Stimulated activated CD4-positive, alpha-beta T cell treated with anti-CD3 and anti-CD28 coated beads, Interleukin-1b, Interleukin-23, amount 100 ng/mL, for 24 hours (primary cell): ENCODE measurements at places on chromosomes 5 and 9.

- no peak for DNase-seq
These were observed 327.9 kb downstream of the TMEM161B start for GRCh38 chr5:87940775-87941174.

DNA sequence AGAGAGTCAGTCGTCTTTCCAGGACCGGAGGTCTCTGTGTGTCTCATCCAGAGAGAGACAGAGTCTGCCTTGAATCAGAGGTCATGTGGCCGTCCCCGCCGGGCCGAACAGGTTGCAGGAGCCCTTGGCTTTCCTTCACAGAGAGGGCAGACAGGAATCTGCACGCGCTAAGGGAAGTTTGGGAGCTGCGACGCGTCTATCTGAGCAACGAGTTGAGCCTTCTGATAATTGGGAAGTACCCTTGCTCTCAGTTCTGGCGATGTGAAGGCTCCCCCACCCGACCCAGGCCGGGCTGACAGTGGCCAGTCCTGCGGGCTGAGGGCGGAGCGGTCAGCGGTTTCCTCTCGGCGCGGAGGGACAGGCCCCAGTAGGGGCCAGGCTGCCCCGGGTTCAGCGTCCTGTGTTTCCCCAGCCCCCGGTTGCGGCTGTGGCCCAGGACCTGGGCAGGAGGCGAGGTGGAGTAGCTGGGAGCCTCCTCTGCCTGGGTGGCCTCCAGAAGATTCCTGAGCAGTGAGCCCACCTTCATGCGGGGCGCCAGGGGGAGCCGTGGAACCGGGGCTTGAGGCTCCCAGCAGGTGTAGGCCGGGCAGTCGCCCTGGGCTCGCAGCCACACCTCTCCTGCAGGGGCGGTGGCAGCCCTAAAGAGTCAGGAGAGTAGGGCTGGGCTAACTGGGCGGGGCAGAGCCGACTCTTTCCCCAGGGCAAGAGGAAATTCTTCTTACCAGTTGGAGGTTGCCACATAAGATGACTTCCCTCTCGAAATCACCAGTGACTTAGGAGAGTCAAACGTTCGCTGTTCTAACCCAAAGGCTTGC, 13.9 kb downstream of the NR2F1 start:
- DNase-seq, result no peak

DNA sequence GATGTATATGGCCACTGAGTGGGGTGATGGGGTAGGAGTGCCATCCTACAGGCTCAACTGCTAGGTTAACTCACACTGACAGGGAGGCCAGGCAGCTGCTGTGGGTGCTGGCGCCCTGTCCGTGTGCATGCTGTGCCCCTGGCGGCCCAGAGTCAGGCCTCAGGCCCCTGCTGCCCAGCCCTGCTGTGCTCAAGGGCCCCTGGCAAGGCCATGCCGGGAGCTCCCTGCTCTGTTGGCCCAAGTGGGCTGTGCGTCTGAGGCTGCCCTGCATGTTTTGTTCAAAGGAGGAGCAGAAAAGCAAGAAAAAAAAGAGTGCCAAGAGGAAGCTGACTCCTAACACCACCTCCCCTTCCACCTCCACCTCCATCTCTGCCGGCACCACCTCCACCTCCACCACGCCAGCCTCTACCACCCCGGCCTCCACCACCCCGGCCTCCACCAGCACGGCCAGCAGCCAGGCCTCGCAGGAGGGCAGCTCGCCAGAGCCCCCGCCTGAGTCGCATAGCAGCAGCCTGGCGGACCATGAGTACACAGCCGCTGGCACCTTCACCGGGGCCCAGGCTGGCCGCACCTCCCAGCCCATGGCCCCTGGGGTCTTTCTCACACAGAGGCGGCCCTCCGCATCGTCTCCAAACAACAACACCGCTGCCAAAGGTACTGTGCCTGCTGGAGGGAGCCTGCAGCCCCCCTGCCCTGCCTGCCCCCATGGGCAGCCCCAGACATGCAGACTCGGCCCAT, 100.1 kb downstream of the PHF2 start:
- DNase-seq, result no peak

DNA sequence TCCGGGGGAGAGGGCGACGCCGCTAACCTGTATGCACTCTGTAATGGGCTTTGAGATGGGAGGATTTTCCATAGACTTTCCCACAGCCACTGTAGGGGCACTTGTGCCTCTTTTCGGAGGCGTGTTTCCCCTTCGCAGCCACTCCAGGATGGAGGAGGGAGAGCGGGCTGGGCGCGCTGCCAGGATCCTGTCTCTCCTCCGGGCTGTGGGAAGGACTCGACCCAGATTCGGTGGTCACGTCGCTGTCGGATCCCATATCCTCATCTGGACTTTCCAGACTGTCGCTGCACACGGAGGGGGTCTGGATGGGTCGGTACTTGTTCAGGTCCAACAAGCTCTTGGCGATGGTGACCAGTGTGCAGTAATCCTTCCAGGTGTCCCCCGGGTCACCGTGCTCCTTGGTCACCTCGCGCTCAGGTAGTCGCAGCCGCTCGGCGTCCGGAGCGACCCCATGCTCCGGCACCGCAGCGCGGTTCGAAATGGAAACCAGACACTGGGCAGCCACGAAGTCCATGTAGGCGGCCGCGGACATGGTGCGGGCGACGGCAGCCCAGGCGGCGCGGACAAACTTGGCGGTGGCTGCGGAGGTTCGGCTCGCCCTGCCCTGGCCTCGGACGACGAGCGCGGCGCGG, 1.5 kb downstream of the KLF9 start:
- DNase-seq, result peak; percentile 26

DNA sequence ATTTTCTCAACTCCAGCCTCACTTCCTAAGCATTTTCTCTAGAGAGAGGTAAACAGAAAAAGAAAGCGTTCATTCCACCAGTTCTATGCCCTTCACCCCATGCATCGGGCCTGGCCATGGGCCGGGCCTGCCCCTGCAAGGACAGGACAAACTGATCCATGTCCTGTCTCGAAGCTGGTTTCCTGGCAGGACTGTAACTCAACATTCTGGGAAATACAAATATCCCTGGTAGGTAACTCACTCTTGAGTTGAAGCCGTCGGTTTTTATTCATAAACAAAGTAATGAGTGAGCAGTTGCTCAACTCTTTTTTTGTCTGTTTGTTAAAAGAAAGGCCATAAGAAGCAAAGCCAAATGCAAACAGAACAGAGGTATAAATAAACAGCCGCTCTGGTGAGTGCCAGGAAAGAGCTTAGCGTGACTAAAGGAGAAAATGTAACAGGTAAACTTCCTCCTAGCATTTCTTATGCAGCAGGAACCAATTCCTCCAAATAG, 64.4 kb upstream of the DNAH5 start:
- DNase-seq, result no peak

- DNase-seq, result no peak
These were observed 59.7 kb upstream of the ANKRD33B start for GRCh38 chr5:10503997-10504793.

GRCh38 chr5:158915216-158915615, 184.5 kb downstream of the EBF1 start:
- no peak for DNase-seq

- DNase-seq, result no peak
These were observed 16.5 kb downstream of the GARNL3 start for GRCh38 chr9:127280880-127281660.

- no peak for DNase-seq
These were observed 138.1 kb downstream of the YIPF5 start for GRCh38 chr5:144032375-144032774.

DNA sequence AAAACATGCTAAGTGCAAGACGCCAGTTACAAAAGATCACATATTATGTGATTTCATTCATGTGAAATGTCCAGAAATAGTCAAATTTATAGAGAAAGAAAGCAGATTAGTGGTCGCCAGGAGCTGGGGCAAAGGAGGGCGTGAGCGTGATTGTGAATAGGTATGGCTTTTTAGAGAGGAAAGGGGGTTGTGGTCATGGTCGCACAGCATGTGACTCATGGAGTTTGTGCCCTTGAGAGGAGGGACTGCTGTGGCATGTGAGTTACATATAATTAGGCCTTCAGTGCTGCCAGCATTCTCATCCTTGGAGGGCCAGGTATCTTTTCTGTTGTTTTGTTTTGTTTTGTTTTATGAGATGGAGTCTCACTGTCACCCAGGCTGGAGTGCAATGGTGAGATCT, 21.2 kb upstream of the MARCHF6 start:
- DNase-seq, result no peak

DNA sequence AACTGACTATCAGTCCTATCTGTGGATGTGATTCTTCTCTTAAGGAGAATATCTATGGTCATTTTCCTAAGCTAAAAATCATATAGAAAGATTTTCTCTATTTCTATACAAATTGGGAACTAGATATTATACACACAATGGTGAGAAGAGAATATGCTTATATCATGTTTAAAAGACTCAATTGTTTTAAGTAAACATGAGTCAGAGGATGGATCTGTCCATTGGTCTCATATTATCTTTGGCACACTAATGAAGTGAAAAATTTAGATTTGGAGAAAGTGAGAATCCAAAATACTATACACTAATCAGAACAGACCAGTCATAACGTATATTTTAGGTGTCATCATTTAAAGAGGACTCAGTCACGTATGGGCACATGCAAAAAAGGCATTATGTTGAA, 16.5 kb upstream of the SPINK14 start:
- DNase-seq, result no peak

GRCh38 chr9:68749579-68750159, 44.6 kb downstream of the PIP5K1B start:
- DNase-seq, result no peak

GRCh38 chr5:59287361-59287760, 606.2 kb downstream of the PDE4D start:
- DNase-seq, result no peak

GRCh38 chr5:146818822-146819221, 59.7 kb downstream of the PPP2R2B start:
- no peak for DNase-seq

DNA sequence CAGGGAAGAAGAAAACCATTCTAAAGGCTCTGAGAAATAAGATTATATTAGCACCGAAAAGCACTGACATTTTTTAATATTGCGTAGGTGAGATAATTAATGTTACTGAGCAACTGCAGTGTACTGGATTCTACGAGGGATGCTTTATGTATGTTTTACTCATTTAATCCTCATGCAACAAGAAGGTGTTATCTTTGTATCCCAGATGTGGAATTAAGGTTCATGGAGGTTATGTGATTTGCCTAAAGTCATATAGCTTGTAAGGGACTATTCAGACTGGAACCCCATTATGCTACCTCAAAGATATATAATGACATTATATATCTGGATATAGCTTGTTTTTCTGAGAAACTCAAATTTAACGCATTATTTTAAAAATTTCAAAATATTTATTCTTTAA, 2.5 kb downstream of the FBXO4 start:
- no peak for DNase-seq

DNA sequence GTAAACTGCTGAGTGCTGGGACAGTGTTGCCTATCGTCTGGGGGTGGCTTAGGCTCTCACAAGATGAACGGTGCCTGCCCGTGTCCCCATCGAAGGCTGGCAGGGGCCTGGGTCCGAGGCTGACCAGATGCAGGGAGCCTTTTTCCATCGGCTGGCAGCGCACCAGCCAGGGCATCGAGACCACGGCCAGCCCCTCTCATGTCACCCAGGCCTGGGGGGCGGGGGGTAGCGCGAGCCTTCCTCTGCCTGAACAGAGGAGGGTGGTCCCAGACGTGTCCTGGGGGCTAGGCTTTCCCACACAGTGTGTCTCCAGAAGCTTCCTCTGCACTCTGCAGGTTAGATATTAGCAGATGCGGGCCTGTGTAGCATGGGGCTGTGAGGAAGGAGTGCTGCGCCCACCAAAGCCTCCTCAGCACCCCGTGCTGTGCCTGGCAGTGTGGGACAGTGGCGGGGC, 17.3 kb downstream of the FGD3 start:
- no peak for DNase-seq

DNA sequence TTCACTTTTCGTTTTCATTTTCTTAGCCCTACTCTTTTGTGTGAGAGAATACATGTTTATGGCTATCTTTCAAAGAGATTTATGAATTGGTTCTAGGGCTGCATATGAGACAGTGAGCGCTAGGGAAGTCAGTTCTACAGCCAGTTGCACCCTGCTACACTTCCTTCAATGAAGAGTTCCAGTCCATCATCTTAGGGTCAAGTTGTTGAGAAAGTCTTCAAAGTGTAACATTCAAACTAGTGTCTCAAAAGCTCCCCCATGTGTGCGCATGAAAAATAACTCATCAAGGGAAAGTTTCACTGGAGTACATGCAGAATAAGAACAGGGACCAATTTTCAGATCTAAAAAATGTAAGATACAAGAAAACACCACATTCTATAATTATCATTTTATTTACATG, 317.2 kb downstream of the DEPDC1B start:
- no peak for DNase-seq

DNA sequence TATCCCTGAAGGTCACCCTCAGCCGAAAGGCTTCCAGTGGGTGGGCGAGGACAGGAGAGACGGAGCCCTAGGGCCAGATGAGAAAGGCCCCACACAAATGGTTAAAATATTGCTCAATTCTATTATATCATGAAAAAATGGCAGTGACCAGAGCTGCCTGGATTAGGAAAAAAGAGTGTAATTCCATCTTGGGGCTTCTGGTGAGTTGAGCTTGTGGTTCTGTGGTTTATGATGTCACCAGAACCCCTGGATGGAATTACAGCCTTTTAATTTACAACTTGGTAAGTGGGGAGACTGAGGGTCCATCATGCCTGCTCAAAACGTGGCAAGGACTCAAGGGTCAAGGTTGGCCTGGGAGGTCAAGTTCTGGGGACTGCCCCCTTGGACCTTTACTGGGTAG, 55.5 kb upstream of the STC2 start:
- DNase-seq, result no peak

DNA sequence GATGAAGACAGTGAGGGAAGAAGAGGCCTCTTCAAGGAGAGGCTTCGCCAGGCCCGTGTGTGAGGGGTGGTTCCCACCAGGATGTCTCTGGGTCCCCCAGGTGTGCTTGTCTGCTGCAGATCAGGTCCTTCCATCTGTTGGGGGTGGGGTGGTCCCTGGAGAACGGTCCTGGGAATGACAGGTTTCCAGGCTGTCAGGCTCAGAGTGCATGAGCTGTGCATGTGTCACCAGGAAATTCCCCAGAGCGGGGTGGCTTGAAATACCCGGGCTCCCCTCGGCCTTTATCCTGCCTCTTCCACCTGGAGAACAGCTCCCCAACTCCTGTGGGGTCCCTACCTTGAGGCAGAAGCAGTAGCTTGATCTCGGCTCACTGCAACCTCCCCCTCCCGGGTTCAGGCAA, 118.8 kb downstream of the GAPVD1 start:
- no peak for DNase-seq

DNA sequence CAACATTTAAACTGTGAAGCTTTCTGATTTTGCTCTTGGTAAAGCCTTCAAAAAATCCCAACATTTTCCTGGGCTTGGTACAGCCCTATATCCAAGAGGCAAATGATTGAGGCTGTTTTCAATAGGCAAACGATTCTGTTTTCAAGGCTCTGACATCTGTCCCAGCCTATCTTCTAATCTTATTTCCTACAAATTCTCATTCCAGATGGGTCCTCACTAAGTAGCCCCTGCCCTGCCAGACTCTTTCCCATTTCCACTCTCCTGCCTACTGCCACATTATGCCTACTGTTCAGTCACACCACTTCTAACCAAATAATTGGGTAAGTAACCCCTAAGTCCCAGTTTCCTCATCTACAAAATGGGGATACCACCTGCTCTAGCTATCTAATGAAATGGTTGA, 3.5 kb downstream of the GBA2 start:
- no peak for DNase-seq

- DNase-seq, result no peak
These were observed 122.8 kb downstream of the SIL1 start for GRCh38 chr5:139075066-139076050.
